ENCODE measurements at places on chromosomes 3 and 15. TPM values are rescaled to one million over a fixed set of nuclear protein-coding genes. Genes with fewer than 3 reads are reported as not detected.

FYTTD1 gene
- total RNA-seq = 59.5 TPM

DUOX1 gene
- 1.4 TPM for total RNA-seq

BTLA gene
- not detected for total RNA-seq

SLC28A2 gene
- not detected for total RNA-seq

DNA sequence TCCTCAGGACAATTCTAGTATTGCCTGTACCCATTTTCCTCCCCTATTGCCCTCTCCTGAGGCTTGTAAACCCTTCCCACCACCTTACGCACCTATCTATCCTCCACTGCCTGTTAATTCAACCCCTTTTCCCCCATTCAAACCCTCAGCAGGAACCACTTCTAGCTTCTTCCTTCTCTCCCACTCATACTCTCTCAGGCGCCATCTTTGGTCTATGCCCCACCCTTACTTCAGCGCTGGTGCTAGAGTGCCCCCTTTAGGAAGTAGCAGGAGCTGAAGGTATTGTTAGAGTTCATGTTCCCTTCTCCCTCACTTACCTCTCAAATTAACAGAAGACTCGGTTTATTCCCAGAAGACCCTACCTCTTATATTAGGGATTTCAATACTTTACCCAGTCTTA, 121.8 kb upstream of the NLGN1 start:
- H3K36me3 ChIP-seq = no peaks in the 10 kb centered on the region
- H3K27me3 ChIP-seq = no peaks in the 10 kb centered on the region
- H3K4me3 ChIP-seq = no peak overlapping the region
- H3K4me1 ChIP-seq = no peaks in the 10 kb centered on the region
- H3K27ac ChIP-seq = no peak overlapping the region

DNA sequence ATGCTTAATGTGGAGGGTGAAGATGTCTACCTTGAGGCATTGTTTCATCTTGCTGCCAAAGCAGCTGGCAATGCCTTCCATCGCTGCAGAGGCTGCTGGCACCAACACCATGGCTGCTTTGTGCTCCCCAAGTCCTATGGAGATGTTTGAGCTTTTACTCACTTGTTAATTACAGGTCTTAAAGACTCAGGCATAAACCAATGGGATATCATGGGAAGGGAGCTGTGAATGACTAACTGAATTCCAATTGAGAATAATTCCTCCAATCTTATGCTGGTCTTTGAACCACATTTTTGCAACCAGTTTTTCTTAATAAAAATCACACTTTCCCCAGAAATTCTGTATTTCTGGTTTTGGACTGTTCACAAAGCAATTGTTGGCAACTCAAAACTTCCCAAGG, 762.0 kb downstream of the GBE1 start:
- no peak overlapping the region for H3K4me3 ChIP-seq

DNA sequence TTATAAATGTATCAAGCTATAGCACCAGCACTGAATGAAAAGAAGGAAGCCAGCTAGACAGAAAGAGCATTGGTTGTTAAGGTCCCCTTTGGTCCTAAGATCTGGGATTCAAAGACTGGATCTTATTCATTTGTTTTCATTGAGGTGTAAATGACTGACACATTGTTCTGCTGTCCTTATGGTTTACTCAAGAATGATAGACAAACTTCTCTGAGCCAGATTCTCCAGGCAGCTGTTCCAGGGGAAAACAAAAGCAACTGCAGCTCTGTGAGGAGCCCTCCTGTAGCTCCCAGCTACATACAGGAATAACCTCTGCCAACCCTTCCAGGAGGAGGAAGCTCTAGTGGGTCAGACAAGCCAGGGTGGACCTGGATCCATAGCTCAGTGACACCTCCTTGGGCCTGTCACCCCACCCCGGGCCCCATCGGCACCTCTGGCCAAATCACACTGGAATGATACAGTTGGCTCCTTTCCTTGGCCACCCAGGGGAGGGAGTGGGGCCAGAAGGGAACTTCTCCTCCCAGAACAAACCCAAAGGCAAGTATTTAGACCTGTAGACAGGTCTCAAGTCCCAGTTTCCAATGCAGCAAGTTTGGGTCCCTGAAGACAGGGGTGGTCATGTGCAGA, 57.8 kb downstream of the ZNF621 start:
- no peaks in the 10 kb centered on the region for H3K36me3 ChIP-seq
- H3K4me3 ChIP-seq = no peak overlapping the region
- H3K4me1 ChIP-seq = peaks cover 3% of the 10 kb centered on the region
- no peak overlapping the region for H3K27ac ChIP-seq

DNA sequence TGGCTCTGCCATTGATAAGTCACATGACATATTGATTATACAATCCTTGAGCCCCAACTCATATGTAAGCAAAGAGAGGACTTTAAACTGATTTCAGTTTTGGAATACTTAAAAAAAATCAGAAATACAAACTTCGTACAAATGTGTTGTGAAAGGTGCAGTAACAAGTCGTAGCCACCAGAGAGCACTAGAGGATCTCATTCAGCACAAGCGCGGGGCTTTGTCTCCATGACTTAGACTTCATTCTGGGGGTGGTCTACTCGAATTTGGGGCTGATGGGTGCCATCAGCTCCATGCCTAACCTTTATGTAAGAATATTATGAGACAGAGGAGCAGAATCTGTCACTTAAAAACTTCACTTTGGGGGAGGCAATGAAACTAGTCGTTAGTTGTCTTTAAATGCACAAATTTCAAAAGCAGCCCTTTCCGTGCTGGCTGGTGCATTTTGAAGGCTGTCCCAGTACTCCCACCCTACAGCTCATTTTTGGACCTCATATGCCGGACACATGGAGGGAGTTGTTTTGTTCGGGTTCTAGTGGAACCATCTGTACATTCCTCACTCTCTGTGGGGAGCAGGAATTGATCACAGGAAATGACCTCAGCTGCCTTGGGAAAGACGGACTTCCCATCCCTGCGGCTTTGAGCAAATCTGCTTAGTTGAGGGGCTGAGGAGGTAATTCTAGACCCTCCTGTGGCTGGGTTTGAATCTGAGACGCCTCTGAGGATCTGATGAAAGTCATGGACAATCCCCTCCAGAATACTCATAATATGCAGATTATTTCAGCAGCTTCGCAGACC, 27.5 kb upstream of the MASP1 start:
- H3K27me3 ChIP-seq = no peaks in the 10 kb centered on the region
- peak; percentile 44 for DNase-seq
- H3K36me3 ChIP-seq = no peaks in the 10 kb centered on the region

- DNase-seq = no peak
- H3K36me3 ChIP-seq = no peaks in the 10 kb centered on the region
- H3K27me3 ChIP-seq = no peaks in the 10 kb centered on the region
- H3K4me3 ChIP-seq = no peak overlapping the region
Measured at GRCh38 chr3:37310666-37311050, 136.3 kb upstream of the LRRFIP2 start.

GRCh38 chr3:150603980-150604319, 829 bp downstream of the SELENOT start:
- DNase-seq = no peak
- no peaks in the 10 kb centered on the region for H3K27me3 ChIP-seq
- peak overlapping the region; percentile 94 for H3K27ac ChIP-seq

DNA sequence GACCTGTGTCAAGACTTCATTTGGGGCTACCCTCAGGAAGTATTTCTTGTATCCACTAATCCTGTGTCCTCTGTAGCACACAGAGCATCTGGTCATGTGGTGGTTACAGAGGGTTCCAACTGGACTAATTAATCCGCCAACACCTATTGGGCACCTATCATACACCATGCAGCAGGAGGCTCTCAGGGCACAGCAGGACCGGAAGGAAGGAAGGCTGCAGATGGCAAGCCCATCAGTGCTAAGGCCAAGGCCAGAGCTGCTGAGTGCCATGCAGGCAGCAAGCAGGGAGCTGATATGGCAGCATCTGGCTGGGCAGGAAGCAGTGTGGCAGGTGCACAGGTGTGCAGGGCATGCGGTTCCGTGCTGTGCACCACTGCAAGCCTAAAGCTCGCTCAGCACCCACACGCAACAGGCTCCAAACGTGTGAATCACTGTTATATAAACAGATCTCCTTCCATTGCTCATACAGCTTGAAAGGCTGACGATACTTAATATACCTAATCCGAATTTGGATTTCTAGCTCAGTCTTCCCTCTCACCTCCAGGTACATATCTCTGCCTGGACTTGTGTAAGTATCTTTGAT, 64.4 kb upstream of the SNRPA1 start:
- H3K36me3 ChIP-seq = no peaks in the 10 kb centered on the region
- no peaks in the 10 kb centered on the region for H3K4me1 ChIP-seq
- no peak for DNase-seq
- H3K27ac ChIP-seq = no peak overlapping the region
- no peaks in the 10 kb centered on the region for H3K27me3 ChIP-seq

DNA sequence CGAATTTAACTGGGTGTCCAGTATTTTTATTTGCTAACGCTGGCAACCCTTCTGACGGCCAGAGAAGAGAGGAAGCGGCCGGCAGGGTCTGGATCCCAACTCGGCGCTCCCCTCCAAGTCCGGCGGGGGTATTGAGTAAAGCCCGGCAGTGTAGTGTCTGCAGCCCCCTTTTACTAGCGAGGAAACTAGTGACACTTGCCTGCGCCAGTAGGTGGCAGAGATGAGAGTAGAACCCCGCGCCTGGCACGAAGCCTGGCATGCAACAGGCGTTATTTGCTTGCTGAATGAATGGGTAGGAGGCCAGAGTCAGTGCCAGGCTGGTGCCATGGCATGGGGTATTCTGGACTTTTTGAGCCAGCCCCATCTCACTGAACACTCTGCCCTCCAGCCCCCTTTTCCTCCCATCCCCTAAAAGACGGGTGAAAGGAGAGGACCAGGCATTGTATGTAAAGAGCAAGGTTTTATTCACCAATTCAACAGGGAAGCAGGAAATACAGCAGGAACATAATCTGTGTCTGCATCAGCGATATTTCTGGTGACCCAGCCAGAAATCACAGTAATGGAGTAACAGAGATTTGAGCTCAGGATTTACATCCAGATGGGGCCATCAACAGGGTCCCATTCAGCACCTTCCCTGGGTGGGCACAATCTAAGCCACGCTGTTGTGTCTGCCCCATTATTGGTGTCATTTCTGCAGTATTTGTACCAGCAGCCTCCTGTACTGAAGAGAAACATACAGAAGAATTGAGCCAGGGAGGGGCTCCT, 788 bp upstream of the WDR73 start:
- DNase-seq = peak; percentile 80
- no peaks in the 10 kb centered on the region for H3K36me3 ChIP-seq
- H3K27me3 ChIP-seq = no peaks in the 10 kb centered on the region
- H3K4me3 ChIP-seq = peak overlapping the region; percentile 82

DNA sequence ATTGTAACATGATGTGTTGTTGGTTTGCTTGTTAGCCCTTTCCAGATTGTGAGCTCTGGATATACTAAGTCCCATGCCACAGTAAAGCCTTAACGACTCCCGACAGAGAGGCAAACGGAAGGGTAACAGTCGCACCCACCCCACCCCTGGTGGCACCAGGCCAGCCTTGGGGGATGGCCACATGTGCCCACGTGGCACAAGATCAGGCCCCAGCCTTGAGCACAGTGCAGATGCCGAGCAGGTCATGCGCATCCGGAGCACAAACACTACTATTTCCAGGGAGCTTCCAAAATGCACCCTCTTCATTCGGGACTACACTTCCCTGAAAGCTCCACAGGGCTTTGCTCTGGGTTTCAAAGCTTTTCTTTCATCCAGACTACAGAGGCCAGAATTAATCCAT, 10.7 kb upstream of the HPS3 start:
- H3K27me3 ChIP-seq = no peaks in the 10 kb centered on the region
- no peak overlapping the region for H3K4me3 ChIP-seq
- H3K27ac ChIP-seq = no peak overlapping the region
- H3K36me3 ChIP-seq = no peaks in the 10 kb centered on the region
- DNase-seq = no peak
- H3K4me1 ChIP-seq = no peaks in the 10 kb centered on the region

GRCh38 chr15:95295363-95295762, 1035.1 kb upstream of the NR2F2 start:
- no peak overlapping the region for H3K4me3 ChIP-seq
- no peaks in the 10 kb centered on the region for H3K36me3 ChIP-seq

GRCh38 chr15:82621970-82622369, 25.2 kb downstream of the CPEB1 start:
- H3K36me3 ChIP-seq = no peaks in the 10 kb centered on the region
- H3K27me3 ChIP-seq = no peaks in the 10 kb centered on the region
- DNase-seq = no peak

DNA sequence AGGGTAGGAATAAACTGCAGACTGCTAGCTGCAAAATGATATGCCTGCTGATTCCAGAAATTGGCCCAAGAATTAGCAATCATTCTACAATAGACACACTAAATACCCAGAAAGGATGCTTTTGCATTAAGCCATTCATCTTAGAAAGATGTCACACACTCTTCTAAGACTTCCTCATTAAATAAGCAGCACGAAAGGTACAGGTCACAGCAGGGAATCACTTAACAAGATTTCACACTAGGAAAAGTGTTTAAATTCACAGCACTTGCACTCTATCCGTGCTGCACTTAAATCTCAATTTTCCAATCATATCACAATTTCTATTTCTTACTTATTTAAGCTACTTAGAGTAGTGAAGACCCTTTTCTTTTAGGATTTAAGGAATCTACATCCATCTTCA, 372.8 kb upstream of the CBLB start:
- no peak overlapping the region for H3K27ac ChIP-seq
- H3K4me3 ChIP-seq = no peak overlapping the region

DNA sequence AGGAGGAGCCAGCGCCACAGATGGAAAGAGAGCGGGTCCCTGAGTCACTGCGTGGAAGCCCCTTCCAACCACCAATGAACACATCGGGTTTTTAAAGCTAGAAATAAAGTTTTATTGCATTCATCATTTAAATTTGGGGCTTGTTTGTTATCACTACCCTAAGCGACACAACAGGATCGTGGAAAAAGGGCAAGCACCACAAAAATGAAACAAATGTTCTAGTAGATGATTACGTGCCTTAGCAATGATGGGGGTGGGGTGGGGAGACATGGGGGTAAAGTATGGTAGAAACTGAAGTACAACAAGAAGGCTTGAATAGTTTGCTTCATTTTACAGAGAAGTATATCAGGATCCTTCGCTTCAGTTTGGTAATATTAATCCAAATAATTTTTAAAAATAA, 221.6 kb upstream of the ATP10A start:
- no peaks in the 10 kb centered on the region for H3K36me3 ChIP-seq
- H3K4me3 ChIP-seq = no peak overlapping the region
- H3K27ac ChIP-seq = no peak overlapping the region
- no peaks in the 10 kb centered on the region for H3K27me3 ChIP-seq
- no peak for DNase-seq

- H3K36me3 ChIP-seq = no peaks in the 10 kb centered on the region
- no peak for DNase-seq
- no peaks in the 10 kb centered on the region for H3K27me3 ChIP-seq
- no peak overlapping the region for H3K27ac ChIP-seq
- no peak overlapping the region for H3K4me3 ChIP-seq
Measured at GRCh38 chr3:164612751-164613150, 465.5 kb downstream of the SI start.

All from ovary (tissue), 10 donors.